Muscle of leg (tissue), 16 donors: ENCODE measurements at places on chromosomes 11 and 22. TPM values are rescaled to one million over a fixed set of nuclear protein-coding genes. Genes with fewer than 3 reads are reported as not detected.
A peak's percentile ranks its signal among the peaks of the same experiment; 100 is the strongest.

DNA sequence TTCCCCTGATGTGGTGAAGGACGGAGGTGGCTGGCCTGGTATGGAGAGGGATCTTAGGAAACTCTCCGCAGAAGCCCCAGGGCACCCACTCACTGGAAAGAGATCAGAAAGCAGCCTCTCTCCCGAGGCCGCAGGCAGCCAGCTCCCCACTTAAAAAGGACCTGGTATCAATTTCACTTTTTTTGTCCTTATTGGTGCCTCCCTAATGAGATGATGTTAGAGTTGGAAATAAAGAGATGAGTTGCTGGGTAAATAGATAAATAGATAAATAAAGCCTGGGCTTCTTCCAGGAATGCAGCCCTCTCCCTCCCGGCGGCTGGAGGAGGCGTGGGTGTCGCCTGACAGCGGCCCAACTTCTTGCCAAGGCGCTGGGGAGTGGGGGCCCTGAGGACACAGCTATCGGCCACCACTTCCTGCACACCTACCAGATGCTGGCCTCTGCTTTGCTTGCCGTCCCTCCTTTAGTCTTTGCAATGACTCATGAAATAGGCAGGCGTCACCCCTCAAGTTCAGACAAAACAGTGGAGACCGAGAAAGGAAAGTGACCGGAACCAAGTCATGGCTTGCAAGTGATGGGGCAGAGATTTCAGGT lies 42.9 kb downstream of the LINC01488 start:
- DNase-seq: no peak

DNA sequence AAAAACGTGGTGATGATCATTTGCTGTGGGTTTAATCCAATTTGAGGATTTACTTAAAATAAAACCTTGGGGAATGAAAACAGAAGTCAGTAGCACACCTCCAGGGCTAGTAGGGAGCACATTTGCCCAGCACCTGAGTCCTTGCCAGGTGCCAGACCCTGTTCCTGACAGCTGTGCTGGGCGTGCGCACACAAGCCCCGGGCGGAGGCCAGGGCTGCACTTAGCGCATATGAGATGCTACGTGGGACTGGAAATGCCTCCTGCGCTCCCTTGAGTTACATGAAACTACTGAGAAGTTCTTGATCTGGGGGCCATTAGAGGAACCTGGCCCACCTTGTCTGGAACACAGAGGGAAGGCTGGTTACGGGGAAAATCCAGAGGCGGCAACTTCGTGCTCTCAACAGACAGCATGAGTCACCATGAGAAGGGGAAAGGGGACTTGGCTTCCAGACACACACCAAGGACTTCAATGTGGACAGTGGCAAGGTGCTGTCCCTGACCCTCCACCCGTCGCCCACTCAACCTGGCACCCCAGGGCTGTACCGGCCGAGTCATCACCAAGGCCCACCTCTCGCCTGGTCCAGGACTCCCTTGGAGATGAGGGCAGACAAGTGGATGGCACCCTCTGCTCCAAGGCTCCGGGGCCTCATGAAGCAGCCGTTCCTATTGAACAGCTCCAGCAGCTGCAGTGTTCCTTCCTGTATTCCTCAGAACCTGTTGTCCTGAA lies 1468.6 kb downstream of the BRD1 start:
- no peak for DNase-seq

DNA sequence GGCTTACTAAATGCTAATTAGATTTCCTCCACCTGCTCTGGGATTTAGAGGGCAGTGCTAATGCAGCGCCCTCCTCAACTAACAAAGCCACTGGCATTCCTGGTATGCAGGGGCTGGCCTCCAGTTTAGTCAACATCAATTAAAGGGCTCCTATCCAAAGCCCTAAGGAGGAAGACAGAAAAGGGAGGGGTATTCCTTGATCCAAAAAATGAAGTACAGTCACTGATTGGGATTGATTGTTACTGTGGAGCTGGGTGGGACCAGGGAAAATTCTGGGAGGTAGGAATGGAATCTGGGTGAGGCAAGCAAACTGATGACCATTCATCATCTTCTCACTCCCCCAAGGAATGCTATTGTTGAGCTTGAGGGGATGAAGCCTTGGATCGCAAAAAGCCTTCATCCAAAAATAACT lies 52.2 kb downstream of the GAB2 start:
- peak; percentile 44 for DNase-seq

GRK3 gene
- 7.6 TPM for polyA plus RNA-seq

- DNase-seq: no peak
Measured at GRCh38 chr22:33020721-33021120, 37.5 kb downstream of the SYN3 start.

DNA sequence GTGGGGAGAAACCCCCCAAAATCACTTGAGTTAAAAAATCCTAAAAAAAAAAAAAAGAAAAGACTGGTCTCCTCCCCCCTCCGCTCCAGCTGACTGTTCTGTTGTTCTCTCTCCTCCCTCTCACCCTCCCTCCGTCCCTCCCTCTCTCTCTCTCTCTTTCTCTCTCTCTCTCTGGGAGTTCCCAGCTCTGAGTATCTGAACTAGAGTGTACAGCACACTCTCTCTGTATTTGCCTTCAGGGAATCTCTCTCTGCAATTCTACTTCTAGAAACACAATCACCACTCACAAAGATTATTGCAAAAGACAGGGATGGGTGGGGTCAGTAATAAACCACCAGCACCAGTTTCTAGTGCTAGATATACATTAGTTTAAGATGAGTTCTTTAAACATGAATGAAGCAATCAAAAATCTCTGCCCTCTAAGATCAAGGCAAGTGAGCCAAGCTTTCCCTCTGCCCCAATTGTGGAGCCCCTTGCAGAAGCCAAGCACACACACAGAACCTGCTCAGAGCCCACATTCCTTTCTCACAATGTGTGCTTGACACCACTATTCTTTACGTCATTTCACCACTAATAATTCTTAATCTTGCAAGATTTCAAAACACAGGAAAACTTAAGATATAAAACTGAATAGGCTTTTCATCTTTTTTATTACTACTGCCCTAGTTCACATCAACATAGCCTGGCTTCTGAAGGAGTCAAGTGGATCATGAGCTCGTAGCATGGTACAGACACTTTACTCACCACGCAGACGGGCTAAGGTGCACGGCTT lies 133.5 kb downstream of the RBFOX2 start:
- DNase-seq: peak; percentile 92

- DNase-seq: no peak
Measured at GRCh38 chr22:20946080-20946986, 20.7 kb upstream of the AIFM3 start.

GRCh38 chr22:36381513-36382128 lies 6.1 kb downstream of the MYH9 start:
- DNase-seq: no peak

A4GALT gene
- polyA plus RNA-seq: 23.6 TPM

DNA sequence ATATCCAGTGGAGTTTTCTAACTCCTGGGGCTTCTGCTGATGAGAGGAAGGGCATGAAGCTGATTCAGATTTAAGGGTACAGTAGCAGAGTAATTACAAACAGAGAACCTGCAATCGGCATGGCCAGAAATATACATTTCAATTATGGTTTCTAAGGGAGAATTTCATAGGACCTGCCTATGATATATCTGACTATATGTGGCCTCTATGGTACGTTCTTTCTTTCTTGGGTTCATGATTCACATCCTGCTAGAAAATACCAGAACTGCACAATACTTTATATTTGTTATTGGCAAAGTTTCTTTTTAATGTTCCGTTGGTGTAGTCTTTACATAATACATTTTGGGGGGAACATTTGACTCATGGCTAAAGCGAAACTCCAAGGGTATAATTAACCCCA lies 63.1 kb upstream of the TTC12 start:
- DNase-seq: no peak

- no peak for DNase-seq
Measured at GRCh38 chr11:18392434-18393321, 1.7 kb upstream of the LDHA start.

- DNase-seq: no peak
Measured at GRCh38 chr11:20464518-20464917, 77.0 kb downstream of the PRMT3 start.

RELT gene
- 3.4 TPM for polyA plus RNA-seq

C11orf87 gene
- polyA plus RNA-seq: 0.89 TPM

GRCh38 chr22:30920407-30920806 lies 48.2 kb downstream of the MORC2 start:
- peak; percentile 70 for DNase-seq

ZNF280B gene
- 4.5 TPM for polyA plus RNA-seq

INSC gene
- polyA plus RNA-seq: 2.1 TPM

GRCh38 chr11:132131047-132131446 lies 760.6 kb downstream of the NTM start:
- peak; percentile 49 for DNase-seq

C11orf91 gene
- not detected for polyA plus RNA-seq

GAB4 gene
- polyA plus RNA-seq: not detected

KDM4E gene
- polyA plus RNA-seq: 0.15 TPM

ACTN3 gene
- 91.6 TPM for polyA plus RNA-seq

DNA sequence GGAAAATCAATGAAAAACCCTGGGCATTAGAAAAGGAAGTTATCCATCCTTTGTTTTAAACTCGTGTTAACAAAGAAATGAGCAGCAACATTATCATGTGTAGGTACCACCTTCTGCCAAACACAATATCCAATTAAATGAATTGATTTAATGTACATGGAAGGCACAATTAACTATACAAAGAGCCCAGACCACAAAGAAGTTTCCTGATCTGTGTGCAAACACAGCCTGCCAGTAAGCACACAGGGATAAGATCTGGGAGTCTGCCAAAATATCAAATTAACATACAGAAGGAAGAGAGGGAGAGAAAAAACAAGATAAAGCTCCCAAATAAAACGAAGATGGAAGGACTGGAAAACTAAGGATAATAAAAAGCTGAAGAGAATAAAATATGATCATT lies 54.1 kb upstream of the SLC25A1 start:
- no peak for DNase-seq

DNA sequence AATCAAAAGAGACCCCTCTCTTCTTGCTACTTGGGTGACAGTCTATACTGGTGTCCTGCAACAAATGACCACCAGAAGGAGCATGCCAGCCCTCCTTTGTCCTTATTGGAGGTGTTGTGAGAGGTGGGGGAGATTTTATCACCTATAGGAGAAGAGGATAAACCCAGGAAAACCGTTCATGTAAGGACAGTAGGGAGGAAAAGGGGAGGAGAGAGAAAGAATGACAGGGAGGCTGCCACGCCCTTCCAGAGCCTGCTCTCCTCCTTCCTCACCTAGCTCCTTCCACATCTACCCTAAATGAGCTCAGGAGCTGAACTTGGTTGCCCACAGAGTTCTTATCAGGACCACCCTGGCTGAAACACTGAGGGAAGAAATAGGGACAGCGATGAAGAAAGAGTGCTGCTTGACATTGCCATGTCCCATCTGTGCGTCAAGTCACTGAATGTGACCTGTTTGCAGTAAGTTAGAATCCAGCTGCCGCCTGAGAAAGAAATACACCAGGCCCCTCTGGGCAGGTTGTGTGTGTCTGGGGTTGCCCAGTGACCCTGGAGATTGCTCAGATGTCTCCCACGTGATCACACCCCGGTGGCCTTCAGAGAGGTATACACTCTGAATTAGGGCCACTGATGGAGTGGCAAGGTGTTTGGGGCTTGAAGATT lies 40.4 kb upstream of the ETS1 start:
- no peak for DNase-seq

DNA sequence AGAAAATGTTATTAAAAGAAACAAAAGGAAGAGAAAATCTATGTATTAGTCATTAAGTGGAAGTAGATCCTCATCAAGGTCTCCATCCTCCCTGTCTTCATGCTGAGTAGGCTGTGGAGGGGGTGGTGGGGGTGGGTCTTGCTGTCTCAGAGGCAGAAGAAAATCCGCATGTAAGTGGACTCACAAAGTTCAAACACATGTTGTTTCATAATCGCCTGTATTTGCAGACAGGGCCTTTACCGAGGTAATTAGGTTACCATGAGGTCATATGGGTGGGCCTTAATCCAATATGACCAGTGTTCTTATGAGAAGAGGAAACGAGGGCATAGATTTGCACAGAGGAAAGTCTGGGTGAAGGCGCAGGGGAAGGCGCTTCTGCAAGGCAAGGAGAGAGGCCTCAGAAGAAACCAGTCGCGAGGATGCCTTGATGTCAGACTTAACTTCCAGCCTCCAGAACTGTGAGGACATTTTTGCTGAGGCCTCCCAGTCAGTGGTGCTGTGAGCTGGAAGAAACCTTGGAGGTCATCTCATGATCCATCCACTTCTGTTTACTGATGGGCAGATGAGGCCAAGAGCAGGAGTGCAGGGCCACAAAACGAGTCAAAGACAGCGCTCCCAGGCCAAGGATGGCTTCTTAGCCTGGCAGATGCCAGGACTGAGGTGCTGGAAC lies 49.3 kb upstream of the THY1 start:
- DNase-seq: no peak

TIMM10 gene
- 36.4 TPM for polyA plus RNA-seq

DNA sequence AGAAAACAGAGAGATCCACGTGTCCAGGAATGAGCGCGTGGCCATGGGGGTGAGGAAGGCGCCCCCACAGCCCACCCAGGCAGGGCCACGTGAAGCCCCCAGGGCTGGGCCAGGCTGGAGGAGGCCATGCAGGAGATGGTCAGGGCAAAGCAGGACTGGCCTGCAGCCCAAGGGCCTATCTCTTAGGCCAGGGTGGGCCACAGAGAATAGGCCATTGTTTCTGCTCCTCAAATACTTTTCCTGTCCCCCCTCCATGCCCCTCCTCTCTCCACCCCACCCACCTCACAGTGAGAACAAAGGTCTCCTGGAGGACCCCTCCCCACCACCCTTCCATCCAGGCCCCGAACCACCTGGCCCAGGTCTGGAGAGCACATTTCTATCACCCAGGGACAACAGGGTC lies 8.3 kb upstream of the CDC42EP1 start:
- DNase-seq: no peak

DNA sequence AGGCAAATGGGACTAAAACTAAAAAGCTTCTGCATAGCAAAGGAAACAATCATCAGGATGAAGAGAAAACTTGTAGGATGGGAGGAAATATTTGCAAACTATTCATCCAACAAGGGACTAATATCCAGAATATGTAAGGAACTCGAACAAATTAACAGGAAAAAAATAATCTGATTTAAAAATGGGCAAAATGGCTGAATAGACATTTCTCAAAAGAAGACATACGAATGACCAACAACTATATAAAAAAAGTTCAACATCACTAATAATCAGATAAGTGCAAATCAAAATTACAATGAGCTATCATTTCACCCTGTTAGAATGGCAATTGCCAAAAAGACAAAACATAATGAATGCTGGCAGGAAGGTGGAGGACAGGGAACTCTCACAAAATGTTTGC lies 12.0 kb downstream of the OR52E1 start:
- DNase-seq: no peak

DNA sequence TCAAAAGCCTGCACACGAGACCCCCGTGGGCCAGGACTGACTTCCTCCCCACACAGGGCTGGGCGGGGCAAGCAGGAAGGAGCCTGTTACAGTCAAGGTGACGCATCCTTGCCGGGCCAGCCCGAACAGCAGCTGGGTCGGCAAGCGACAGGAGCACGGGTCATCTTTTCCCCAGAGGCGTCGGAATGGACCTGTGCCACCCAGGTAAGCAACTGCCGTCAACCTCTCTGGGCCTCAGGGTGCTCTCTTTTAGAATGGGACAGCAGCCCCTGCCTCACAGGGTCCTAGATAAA lies at the start of gene CYTH4:
TSS of gene CYTH4 (plus strand) at position 124 of the 293 bp plus-strand sequence. CDS start at position 186, 62 bp downstream.
- peak; percentile 53 for DNase-seq
